Central memory CD4-positive, alpha-beta T cell (primary cell): ENCODE measurements at places on chromosomes 5 and 9.
A peak's percentile ranks its signal among the peaks of the same experiment; 100 is the strongest.

DNA sequence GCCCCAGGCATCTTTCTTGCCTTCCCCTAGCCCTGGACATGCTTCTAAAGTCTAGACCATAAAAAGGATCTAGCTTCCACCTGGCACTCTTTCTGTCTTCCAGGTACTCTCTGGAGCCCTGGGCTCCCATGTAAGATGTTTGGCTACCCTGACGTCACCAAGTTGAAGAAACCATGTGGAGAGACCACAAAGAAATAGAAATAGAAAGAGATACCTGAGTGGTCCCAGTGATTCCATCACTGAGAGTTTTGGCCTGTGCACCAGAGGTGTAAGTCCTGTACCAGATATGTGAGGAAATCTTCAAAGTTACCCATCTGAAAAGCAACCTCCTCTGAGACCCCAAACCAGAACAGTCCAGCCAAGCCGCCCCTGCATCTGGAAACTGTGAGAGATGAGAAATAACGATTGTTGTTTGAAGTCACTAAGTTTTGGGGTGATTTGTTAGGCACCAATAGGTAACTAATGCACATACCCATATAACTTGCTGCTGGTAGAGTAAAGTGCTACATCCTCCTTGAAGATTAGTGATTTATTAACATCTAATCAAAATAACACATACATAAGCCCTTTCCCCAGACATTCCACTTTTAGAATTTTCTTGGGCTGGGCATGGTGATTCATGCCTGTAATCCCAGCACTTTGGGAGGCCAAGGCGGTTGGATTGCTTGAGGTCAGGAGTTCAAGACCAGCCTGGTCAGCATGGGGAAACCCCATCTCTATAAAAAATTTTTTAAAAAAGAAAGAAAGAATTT, 85.7 kb upstream of the LHFPL2 start:
- DNase-seq: no peak

DNA sequence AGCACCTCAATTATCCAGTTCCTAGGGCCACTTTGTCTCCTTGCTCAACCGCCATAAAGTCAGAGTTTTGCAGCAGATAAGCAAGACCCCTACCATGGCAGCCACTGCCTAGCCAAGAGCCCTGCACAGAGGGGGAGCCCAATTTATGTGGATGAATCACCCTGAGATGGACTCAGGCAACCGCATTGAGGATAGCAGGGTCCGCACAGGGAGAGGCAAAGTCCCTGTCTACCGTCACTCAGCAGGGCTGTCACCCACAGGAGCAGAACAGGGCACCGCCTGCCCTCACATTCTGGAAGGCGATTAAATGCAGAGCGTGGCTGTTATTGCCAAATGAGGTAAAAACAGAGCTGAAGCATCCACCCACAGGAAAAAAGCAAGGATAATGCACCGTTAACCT, 1.7 kb downstream of the FBP2 start:
- DNase-seq: no peak

DNA sequence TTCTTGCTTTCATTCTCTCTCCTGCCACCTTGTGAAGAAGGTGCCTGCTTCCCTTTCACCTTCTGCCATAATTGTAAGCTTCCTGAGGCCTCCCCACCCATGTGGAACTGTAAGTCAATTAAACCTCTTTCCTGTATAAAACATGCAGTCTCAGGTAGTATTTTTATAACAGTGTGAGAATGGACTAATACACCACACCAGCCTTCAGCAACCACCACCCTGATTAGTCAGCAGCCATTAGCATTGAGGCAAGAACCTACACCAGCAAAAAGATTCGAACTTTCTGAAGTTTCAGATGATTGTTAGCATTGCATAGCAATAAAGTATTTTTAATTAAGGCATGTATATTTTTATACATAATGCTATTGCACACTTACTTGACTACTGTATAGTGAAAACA, 980.2 kb downstream of the EFNA5 start:
- no peak for DNase-seq

- DNase-seq: no peak
Observed at GRCh38 chr9:101791938-101792337, 53.5 kb upstream of the GRIN3A start.

DNA sequence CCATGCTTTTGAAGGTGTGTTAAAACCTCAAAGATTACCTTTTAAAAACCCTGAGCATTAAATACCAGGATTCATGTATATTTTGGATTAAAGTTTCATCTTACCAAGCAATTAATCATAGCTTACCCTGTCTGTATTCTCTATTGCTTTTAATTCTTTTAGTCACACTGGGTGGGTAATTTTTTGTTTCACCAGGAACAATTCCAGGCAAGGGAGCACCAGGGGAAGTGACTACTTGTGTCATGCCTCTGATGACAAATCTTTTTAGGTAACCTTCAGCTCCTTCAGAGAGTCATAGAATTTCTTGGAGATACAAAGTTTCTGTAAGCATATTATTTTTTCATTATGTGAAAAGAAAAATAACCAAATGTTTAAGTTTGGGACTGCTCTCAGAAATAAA, 33.4 kb upstream of the ANXA1 start:
- no peak for DNase-seq

DNA sequence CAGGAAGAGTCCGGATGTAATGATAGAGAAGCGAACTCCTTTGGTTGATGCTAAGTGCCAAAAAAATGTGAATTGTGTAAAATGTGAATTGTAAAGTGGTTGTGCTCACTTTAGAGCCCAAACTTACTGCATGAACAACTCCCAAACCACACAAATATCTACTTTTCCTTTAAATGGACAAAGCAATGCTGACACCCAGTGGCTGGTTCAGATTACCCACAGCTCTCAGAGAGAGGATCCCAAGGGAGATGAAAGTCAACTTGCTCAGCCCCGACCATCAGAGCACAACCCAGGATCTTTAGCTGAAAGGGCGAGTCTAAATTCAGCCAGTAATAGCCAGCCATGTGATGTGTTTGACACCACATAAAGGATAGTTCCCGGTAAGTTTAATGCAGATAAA, 133.7 kb downstream of the NMUR2 start:
- no peak for DNase-seq

GRCh38 chr5:111372799-111373198, 139.5 kb downstream of the STARD4 start:
- no peak for DNase-seq

DNA sequence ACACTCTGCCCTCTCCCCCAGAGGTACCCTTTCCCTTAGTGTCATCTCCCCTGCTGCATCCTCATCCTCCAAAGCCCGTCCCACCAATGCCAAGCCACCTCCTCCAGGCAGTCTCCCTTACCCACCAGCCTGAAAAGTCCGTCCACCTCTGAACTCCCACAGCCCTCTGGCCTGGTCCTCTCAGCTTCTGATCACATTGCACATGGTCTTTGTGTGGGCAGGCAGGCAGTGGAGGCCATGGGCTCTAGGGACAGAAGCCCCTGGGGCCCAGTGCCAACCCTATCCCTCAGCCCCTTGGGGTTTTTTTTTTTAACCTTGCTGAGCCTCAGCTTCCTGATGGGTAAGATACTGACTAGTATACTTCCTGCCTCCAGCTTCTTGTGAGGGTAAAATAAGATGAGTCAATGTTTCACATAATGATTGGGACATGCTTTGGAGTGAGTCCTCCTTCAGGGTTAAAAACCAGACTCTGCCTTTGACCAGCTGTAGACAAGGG, 19.4 kb downstream of the CSF1R start:
- DNase-seq: no peak

DNA sequence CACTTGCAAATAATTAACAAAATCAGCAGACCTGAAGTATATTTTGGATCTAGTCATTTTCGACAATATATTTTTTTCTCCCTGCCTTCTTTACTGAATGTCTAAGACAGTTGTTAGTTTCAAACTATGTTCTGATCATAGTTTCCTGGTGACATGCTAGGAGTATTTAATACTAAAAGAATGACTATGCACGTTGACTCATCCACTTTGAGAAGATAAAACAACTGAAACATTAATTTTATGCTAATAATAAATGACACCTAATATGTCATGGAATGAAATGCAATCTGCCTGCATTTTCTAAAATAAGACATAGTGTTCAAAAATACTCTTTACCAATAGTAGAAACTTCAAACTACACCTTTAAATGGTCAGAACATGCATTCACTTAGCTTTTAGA, 2123.7 kb upstream of the C9orf72 start:
- no peak for DNase-seq

- DNase-seq: no peak
Observed at GRCh38 chr5:68534956-68535520, 319.5 kb downstream of the PIK3R1 start.

- DNase-seq: no peak
Observed at GRCh38 chr9:70868661-70869652, 252.5 kb downstream of the TRPM3 start.

DNA sequence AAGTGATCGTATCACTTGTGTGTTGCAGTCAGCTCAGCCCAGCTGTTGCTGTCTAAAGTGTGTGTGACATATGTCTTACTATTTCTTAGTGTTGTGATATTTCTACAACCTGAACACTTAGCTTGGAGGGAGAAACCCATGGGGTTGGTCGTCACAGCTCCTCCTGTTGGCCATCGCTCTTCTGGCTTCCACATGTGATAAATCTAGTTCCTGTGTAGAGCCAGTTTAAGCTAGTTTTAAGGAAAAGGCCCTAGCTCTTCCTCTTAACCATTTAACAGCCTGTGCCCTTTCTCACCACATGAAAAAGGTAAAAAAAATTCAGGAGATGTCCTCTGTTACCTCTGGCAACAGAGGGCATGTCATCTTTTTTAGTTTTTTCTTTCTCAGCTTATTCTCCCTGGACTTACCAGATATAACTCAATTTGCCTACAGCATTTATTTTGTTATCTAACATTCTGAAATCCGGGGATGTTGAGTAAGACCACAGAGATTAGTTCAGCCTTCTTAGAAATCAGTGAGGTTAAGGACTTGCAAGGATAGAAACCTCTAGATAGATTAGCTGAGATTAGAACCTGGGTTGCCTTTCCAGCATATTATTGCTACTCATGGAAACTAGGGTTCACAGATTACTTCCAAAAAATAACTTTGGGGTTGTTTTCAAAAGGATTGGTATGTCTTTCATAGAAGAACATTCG, 100.4 kb downstream of the GAPVD1 start:
- DNase-seq: no peak

- DNase-seq: peak; percentile 33
Observed at GRCh38 chr5:75051217-75051751, 1.1 kb downstream of the GCNT4 start.

DNA sequence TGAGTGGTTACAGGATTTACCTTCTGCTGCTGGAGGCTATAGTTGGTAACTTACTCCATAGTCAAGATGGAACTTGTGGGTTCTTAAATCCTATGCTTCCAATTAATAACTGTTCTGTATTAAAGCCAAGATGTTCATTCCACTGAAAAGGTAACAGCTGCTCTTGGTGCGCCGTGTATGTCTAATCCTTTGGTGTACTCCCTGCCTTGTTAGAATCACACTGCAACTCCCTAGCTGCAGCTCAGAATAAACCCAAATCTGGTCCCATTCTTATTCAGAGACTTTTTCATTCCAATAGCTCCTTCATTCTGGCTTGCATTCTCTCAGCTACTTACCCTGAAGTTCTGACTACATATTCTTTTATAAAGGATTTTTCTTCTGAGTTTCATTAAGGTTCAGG, 1355.5 kb downstream of the MAT2B start:
- DNase-seq: no peak

DNA sequence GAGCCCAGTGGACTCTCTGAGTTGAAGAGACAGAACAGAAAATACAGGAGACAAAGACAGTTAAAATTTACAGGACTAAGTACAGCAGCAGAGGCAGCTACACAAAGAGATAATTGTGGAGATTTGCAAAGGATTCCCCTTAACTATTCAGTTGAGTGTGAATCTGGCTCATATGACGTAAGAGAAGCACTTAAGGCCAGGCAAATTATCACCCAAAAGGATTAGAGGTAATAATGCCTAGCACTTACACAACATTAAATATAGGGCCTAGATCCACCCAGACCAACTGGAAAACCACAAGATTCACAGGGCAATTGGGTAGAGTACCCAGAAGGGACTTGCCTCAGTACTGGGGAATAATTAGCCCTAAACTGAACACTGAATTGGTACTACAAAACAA, 41.3 kb downstream of the ADAMTS6 start:
- no peak for DNase-seq

- no peak for DNase-seq
Observed at GRCh38 chr9:134434894-134435506, 108.7 kb downstream of the RXRA start.

GRCh38 chr5:142772446-142773293, 2.5 kb downstream of the ARHGAP26 start:
- DNase-seq: no peak

DNA sequence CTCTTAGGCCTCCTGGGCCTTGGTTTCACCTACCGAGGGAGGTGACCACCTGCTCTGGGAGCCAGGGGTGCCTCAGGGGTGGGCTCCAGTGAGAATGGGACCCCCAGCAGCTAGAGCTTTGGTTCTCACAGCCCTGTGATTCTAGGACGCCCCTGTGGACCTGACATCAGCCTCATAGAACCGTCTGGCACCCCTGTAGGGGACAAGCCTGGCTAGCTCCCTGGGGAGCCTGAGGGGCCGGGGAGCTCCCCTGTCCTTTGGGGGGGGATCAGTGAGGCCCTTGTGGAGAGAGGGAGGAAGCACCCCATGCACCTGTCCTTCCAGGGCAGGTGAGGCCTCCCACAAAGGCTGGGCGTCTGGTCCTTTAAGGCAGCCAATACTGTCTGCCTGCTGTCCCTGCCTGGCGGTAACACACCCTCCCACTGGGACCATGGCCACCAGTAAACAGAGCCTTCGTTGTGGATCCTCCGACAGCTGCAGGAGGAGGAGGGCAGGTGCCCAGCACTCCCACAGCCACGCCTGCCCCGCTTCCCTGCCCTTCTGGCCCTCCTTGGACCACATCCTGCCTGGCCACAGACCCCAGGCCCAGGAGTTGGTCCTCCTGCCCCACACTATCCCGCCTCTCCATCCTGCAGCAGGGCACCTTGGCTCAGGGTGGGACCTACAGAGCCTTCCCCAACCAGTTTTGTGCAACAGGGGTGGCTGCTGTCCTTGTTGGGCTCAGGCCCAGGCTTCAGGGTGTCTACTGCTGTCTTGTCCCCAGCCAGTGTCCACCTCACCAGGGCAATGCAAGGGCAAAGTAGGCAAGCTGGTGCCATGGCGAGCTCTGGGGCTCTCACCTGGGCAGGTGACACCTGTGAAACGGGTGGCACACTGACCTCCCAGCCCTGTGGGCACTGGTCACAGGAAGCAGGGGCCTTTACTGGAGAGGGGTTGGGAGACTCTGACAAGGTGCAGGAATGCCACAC, 3.0 kb upstream of the TUBB4B start:
- DNase-seq: no peak
